ENCODE measurements at places on chromosomes 16 and 17.

- no peak for DNase-seq
These were observed 44.8 kb upstream of the GNG13 start for GRCh38 chr16:845351-845745.

DNA sequence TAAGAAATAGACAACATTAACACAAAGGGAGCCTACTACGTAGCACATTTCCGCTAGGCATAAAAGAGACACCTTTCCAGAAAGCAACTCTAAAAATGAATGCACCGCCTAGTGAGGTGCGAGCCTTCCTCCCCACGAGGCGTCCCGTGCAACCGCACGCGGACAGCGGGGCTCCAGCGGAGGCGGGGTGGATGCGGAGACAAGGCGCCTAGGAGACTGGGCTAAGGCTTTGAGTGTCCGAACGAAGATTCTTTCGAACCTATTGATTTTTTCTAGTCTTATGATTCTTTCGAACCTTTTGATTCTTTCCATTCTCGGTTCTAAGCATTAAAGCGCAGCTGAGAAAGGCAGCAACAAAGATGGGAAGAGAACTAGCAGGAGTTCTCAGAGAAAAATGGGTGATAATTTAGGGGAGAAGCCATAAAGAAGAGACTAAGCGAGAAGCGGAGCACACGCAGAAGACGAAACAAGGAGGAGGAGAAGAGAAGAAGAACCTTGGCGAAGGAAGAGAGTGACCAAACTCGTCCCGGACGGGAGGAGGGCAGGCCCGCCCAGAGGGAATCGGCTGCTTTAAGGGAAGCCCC lies 394 bp upstream of the CPD start:
- no peak for DNase-seq

- DNase-seq, result peak; percentile 33
These were observed 2.7 kb downstream of the C1QTNF1 start for GRCh38 chr17:79026376-79027273.

DNA sequence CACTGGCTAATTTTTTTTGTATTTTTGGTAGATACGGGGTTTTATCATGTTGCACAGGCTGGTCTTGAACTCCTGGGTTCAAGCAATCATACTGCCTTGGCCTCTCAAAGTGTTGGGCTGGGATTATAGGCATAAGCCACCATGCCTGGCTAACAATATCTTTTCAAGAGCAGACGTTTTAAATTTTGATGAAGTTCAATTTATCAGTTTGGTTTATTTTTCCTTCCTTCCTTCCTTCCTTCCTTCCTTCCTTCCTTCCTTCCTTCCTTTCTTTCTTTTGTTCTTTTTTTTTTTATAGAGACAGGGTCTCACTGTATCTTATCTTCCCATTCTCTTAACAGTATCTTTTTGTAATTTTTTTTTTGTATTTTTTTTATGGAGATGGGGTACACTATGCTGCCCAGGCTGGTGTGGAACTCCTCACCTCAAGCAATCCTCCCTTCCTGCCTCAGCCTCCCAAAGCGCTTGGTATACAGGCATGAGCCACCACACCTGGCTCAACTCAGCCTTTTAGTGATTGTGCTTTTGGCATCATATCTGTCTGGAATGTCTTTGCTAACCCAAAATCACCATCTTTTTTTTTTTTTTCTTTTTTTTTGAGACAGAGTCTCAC lies 13.6 kb upstream of the GIP start:
- DNase-seq, result no peak
